ENCODE measurements at places on chromosomes 7 and 10.

GRCh38 chr7:129205987-129206785 is 17.8 kb downstream of the SMO start:
- DNase-seq = no peak

GRCh38 chr7:131235489-131236317 is 92.0 kb upstream of the MKLN1 start:
- DNase-seq = no peak

- no peak for DNase-seq
Observed at GRCh38 chr10:79156334-79157274, 87.8 kb downstream of the ZMIZ1 start.

DNA sequence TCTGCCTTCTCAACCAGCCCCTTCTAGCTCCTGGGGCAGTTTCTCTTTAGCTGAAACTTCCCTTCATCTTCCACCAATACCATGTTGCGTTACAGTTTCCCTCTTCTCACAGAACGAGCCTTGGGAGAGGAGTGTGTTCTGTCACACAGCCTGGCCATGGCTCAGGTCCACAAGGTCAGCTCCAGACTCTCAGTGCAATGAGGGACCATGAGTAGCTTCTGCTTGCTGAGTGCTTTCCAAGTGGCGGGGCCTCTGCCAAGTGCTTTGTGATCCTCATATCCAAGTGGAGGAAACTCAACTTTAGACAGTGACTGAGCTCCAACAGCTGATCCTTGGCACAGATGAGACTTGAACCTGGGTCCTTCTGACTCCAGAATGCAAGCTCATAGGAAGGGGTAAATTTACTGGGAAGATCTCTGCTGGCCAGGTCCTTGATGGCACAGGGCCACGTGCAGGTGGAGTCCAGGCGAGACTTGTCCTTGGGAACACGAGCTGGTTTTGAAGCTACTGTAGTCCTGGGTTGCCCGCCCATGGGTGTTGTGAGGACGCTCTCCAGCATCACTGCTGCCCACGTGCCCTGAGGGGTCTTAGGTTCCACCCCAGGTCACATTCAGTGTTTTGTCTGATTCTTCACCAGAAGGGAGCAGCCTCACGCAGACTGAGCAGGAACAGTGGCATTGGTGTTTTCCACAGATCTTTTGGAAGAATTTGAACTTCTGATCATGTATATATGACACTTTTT is 238.0 kb downstream of the EBF3 start:
- DNase-seq = no peak

GRCh38 chr7:39720586-39720985 is 97.2 kb downstream of the RALA start:
- DNase-seq = peak; percentile 94

GRCh38 chr7:150326657-150327268 is 3.4 kb upstream of the ACTR3C start:
- no peak for DNase-seq

DNA sequence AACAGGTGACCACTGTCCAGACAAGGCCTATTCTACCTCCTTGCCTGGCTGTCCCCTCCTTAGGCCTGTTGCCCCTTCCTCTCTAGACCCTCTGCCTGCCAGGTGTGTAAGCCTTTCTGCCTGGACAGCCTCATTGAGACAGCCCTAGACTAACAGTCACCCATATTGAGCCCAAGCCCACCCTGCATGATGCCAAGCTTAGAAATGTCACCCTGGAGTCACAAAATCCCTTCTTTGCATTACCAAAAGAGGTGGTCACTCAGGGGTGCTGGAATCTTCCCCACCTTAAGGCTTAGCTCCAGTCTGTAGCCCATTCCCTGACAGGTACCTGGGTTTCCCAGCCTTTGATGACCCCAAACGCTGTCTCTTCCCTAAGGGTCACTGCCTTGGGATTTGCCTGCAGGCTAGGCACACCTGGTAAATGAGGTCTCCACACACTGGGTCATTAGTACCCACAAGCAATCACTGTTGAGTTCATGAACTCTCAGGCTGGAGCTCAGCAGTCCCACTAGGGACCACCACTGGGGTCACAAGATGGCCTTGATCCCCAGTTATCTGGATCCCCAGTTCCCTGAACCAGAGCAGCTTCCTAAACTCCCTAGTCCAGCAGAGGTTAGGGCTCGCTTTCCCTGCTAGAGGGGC is 54.9 kb upstream of the CAMK2B start:
- DNase-seq = no peak

DNA sequence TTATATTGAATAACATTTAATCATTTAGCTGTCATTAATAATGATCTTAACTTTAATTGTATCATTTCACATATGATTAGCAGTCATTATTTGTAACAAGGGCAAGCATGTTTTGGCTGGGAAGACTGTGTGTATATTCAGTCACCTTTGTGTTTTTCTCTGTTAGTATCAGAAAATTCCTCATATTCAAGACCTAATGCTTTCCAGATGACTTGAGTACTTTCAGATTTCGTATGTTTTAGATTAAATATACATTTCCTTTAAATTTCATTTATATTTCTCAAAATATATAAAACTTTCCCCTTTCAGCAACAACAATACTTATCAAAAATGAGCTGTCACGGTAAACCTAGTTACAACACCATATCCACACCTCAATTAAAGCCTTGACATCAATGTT is 6.3 kb upstream of the CACNA2D1 start:
- DNase-seq = no peak

DNA sequence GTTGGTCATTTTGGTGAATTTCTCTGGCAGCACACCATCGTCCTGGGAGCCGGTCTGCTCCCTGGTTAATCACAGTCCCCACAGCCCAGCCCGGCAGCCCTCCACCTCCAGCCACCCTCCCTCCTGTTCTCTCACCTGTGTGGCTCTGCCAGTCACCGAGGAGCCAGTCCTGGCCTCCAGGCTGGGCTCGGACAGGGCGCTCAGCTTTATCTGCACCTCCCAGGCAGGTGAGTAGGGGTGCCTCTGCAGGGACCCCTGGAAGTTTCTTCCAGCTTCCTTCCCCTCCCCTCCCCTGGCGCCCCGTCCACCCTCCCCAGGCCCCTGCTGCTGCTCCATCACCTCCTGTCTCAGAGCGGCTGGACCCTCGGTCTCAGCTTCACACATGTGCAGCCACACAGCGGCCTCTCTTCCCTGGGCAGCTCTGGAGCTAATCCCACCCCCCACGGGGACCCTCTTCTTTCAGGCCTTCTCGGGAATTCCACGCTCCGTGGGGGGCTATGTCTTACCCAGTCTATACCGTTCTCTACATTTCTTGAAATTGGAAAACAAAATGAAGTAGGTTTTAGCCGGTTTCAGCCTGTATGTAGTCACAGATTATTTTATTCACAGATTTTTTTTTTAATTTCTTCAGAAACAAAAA is 213.9 kb upstream of the PPP2R2D start:
- no peak for DNase-seq

GRCh38 chr7:112025556-112025955 is 180.6 kb downstream of the DOCK4 start:
- DNase-seq = no peak

GRCh38 chr7:69358163-69358821 is 240.0 kb upstream of the AUTS2 start:
- peak; percentile 6 for DNase-seq

- no peak for DNase-seq
Observed at GRCh38 chr10:91930939-91931338, 7.4 kb downstream of the BTAF1 start.

- peak; percentile 16 for DNase-seq
Observed at GRCh38 chr10:101032637-101033224, 1.7 kb downstream of the SFXN3 start.

- no peak for DNase-seq
Observed at GRCh38 chr10:71945819-71946474, 18.2 kb upstream of the CHST3 start.

DNA sequence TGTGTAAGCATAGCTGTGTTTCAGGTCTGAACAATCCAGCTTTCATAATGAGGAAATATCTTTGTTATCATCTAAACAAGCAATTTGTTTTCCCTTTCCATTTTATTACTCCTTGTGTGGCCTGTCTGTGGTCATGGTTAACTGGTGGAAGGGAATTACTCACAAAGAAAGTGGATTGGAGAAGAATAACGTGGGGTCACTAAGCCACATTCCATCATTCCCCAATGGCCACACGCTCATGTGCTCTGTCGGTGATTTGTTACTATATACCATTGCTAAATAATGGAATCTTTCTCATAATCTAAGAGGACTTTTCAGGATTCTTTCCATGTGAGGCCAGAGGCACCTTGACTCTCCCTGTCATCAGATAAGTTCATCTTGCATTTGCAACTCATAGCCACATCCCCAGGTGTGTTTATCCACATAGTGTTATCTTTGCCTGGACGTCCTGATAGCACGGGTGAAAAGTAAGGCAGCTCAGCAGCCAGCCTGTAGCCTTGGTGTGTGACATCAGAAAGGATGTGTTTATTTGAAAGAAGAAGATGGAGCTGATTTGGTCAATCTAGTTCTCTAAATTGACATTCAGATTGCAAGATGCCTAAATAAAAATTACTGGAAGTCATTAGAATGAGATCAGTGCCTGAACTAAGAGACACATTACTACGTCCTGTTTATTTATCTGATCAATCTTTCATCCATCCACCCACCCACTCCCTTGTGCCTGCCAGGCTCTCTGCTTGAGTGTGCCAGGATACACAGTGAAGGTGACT is 128.9 kb downstream of the CELF2 start:
- DNase-seq = no peak

DNA sequence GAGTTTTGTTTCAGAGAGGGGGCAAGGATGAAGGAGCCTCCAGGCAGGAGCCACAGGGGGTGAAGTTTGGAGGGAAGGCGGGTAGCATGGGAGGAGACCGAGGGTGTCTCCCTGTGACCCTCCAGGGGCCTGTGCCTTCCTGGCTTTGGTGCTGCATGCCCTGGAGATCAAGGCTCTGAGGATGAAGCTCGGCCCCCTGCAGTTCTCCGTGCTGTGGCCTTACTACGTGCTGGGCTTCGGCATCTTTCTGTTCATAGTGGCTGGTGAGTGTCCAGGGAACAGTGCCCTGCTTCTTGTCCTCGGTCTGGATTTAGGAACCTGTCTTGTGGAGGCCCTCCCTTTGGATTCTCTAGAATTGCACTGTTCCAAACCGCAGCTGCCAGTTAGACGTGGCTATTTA is 9.2 kb upstream of the ZSCAN25 start:
- DNase-seq = no peak

DNA sequence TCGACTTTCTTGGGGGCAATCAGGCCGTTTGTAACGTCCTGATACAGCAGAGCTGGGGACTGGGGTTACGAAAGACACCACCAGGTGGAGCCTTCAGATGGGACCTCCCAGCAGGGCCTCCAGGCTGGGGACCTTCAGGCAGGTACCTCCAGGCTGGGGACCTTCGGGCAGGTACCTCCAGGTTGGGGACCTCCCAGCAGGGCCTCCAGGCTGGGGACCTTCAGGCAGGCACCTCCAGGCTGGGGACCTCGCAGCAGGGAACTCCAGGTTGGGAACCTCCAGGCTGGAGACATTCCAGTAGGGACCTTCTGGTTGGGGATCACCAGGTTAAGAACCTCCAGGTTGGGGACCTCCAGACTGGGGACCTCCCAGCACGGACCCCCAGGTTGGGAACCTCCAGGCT is 23.5 kb upstream of the GPR146 start:
- DNase-seq = no peak

- no peak for DNase-seq
Observed at GRCh38 chr10:10917031-10917430, 100.6 kb upstream of the CELF2 start.

DNA sequence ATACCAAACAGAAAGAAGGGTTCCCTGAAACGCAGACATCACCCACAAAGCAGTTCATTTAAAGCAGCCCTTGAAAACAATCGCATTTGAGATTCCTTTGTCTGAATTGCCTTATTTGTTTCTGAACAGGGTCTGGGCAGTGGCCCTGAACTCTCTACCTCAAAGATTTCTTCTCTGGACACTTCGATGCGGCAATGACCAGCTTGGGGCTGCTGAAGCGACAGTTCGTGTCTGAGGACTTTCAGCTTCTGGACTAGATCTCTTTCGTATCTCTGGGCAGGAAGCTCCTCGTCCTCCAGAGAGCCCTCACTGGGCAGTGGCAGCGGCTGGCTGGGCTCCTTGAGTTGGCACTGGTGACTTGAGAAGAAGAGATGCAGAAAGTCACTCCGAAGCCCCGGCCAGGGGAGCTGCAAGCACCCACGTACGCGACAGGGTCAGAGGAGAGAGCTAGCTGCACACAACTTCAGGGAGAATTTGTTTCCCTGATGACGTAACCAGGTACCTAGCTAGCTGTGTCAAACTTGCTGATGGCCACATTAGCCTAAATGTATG is 96.3 kb downstream of the SMURF1 start:
- DNase-seq = no peak

GRCh38 chr10:59047957-59048618 is 128.4 kb upstream of the PHYHIPL start:
- DNase-seq = no peak

GRCh38 chr7:28208506-28208905 is 27.9 kb upstream of the JAZF1 start:
- no peak for DNase-seq

- no peak for DNase-seq
Observed at GRCh38 chr10:132107186-132107948, 41.6 kb downstream of the JAKMIP3 start.

GRCh38 chr10:98269435-98269912 is 1.5 kb upstream of the LOXL4 start:
- peak; percentile 39 for DNase-seq

- DNase-seq = no peak
Observed at GRCh38 chr10:75527542-75527941, 96.1 kb downstream of the LRMDA start.

DNA sequence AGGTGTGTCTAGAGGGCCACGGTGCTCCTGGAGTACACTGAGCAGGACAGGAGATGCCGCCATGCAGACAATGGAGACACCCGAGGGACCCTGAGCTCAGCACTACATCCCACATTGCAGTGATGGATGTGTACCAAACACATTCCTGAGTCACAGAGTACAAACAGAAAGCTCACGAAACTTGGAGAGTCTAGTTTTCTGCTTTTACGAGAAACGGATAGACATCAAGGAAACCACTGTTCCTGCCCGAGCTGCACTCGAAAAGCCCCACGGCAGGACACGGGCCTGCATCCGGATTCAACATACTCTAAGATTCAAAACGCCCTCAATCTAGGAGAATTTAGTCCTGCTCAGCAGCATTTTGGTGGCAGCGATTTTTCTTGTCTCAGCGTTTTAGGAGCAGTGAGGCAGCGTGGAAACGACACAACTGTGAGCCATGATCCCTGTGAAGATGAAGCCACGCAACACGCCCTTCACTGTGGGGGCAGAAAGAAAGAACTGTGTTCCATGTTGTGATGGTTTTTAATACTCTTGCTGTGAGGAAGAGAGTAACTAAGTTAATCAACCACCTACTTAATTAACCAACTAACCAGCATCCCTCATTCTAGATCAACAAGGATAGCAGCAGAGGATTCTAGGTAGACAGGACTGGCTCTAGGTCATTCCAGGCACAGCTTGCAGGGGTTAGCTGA is 3.2 kb downstream of the TNS3 start:
- DNase-seq = no peak

DNA sequence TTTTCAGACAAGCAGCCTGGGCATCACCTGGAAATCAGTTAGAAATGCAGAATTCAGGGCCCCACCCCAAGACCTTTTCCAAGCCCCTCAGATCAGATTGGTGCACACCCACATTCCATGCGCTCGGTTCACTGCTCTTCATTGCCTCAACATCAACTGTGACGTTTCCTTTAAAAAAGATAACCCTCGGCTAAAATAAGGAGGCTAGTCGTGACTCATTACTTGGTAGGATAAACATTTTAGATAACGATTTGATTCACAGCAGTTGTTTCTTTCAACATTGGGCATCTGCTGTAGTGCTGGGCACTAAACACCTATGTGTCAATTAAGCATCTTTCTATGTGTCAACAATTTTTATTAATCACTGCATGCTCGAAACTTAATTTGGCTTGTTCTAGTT is 191.1 kb upstream of the LRGUK start:
- no peak for DNase-seq
